Stimulated activated CD8-positive, alpha-beta memory T cell treated with anti-CD3 and anti-CD28 coated beads, Interleukin-4, amount 100 ng/mL, for 1 hour (primary cell): ENCODE measurements at places on chromosomes 11 and 22.

DNA sequence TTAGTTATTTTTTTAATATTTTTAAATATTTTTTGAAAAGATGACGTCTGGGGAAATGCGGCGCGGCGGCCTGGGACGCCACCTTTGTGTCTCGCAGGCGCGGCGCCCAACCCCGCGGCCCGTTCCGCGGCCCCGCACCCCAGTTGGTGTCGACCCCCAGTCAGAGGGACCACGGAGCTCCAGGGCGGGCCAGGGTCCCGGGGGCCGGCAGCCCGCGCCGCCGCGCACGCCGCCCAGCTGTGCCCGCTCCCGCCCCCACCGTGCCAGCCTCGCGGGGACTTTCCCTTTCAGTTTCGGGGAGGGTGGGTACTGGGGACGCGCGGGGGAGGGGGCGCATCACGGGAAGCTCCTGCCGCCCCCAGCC is 1.6 kb downstream of the CCND1 start:
- DNase-seq, result no peak

- no peak for DNase-seq
Measured at GRCh38 chr11:68867066-68867465, 25.4 kb upstream of the CPT1A start.

DNA sequence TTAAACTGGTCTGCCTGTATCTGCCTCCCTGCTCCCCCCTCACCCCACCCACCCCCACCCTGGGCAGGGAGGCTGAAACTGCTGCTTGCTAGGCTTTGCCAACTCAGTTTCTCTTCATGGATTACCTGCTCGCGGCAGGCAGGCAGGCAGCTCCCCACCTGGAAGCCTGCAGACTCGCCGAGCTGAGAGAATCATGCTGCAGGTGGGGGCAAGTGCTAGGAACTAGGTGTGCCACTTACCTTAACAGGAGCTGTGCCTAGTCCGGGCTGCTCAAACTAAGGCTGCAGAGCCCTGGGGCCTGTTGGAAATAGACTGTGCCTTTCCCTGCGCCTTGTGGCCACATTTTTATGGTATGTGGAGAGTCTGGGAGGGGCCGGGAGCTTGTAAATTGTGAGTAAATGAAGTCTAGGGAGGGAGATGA is 30.3 kb downstream of the MARK2 start:
- no peak for DNase-seq

- DNase-seq, result no peak
Measured at GRCh38 chr22:50532824-50533796, 3.3 kb upstream of the TYMP start.

GRCh38 chr11:115237578-115237977 is 266.6 kb downstream of the CADM1 start:
- DNase-seq, result no peak

DNA sequence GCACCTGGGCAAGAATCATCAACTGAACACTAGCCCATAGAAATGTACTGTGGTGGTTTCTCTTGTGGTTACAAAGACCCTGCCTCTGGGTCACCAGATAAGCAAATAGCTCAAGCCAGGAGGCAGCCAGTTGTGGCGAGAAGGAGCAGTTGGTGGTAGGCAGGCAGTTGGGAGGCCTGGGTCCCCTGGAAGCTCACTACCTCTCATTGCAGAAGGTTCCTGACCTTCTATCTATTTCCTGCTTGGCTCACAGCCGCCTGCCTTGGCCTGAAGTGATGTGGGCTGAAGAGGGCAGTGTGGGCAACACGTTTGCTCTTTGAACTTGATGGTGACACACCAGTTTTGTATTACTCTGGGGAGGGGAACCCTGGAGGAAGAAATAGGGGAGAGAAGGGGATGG is 34.7 kb downstream of the NECTIN1 start:
- no peak for DNase-seq

- no peak for DNase-seq
Measured at GRCh38 chr11:27100534-27100933, 59.9 kb downstream of the BBOX1 start.
